ENCODE measurements at places on chromosomes 1 and 21.

GRCh38 chr1:203186446-203187303 lies at the start of gene CHI3L1:
Gene CHI3L1, minus strand, starts transcription at chr1:203186704. Its CDS starts 81 bp downstream, at chr1:203186623.
- no peak within 1 kb of the TSS for H3K4me3 ChIP-seq
- H3K4me1 ChIP-seq, result no peaks in the 10 kb centered on the region
- no peaks in the 10 kb centered on the region for H3K36me3 ChIP-seq
- no peak within 1 kb of the TSS for H3K27ac ChIP-seq

DNA sequence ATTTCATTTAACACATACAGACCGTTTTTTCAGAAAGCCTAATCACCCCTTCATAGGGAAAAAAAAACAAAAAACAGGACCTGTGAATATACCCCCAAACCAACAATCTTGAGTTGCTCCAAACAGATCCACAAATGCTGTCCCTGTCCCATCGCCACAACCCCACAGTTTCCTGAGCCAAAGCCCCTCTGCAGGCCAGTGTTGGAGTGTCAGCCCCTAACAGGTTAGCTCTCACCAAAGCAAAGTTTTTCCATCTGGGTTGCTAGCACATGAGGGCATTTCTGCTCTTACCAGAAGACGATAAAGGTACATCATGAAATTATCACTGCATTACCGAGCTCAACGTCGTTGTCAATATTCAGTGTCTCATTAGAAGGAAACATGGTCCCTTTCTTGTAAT lies 40.8 kb downstream of the MCOLN2 start:
- no peaks in the 10 kb centered on the region for H3K27me3 ChIP-seq
- no peak overlapping the region for H3K27ac ChIP-seq
- DNase-seq, result no peak
- no peaks in the 10 kb centered on the region for H3K4me1 ChIP-seq
- no peak overlapping the region for H3K4me3 ChIP-seq
- no peaks in the 10 kb centered on the region for H3K36me3 ChIP-seq

GRCh38 chr1:178052650-178053461 lies 41.0 kb upstream of the RASAL2 start:
- no peaks in the 10 kb centered on the region for H3K36me3 ChIP-seq
- DNase-seq, result no peak
- H3K4me1 ChIP-seq, result peaks cover 23% of the 10 kb centered on the region
- no peaks in the 10 kb centered on the region for H3K27me3 ChIP-seq
- H3K4me3 ChIP-seq, result no peak overlapping the region

- no peaks in the 10 kb centered on the region for H3K27me3 ChIP-seq
- H3K36me3 ChIP-seq, result no peaks in the 10 kb centered on the region
- no peaks in the 10 kb centered on the region for H3K4me1 ChIP-seq
- DNase-seq, result no peak
- H3K27ac ChIP-seq, result no peak overlapping the region
These were observed 88.2 kb downstream of the HUNK start for GRCh38 chr21:31961027-31961426.

DNA sequence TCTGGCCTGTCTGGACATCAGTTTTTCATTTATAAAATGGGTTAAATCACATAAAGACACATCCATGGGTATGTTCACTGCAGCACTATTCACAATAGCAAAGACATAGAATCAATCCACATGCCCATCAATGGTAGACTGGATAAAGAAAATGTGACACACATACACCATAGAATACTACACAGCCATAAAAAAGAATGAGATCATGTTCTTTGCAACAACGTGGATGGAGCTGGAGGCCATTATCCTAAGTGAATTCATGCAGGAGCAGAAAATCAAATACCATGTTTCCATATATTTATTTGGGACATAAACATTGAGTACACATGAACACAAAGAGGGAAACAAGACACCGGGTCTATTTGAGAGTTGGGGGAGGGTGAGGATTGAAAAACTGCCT lies 28.1 kb downstream of the ZBTB8OS start:
- no peak overlapping the region for H3K27ac ChIP-seq
- H3K36me3 ChIP-seq, result peaks cover 7% of the 10 kb centered on the region
- DNase-seq, result no peak
- no peaks in the 10 kb centered on the region for H3K4me1 ChIP-seq

DNA sequence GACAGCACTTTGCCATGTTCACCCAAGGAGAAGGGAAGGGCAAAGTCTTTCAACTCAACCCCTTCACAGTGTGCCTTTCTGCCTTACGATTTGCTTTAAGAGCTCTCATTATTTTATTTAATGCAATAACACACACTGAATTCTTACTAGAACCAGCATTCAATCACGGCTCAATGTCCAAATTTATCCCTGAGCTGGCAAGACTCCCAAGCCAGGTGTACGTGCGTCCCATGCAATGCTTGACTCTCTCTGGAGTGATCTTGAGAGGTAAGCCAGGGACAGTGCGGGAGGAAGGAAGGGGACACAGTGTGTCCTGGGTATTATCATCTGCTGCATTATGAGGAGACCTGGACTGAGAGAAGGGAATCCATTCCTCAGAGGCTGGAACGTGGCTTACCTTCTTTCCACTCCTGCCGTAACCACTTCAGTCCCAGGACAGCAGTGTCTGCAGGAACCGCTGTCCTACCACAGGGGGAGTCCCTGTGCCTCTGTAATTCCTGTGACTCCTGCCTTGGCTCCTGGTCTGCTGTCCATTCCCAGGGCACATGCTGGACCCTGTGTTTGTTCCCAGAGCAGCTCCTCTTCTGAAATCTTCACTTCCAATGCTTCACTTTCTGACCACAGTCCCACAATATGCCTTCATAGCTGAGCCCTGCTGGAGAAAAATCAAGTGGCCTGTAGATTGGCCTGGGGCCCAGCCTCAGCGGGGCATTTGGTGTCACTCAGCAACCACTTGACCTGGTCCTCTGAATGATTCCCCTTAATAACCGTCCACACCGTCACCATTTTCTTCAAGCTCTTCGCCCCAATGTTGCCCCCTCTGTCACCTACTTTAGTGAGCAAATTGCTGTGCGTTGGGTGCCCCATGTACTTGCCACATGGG lies 28.6 kb upstream of the STUM start:
- H3K4me1 ChIP-seq, result no peaks in the 10 kb centered on the region
- no peak overlapping the region for H3K27ac ChIP-seq
- no peaks in the 10 kb centered on the region for H3K27me3 ChIP-seq
